ENCODE measurements at places on chromosomes 6 and 20. TPM values are rescaled to one million over a fixed set of nuclear protein-coding genes. Genes with fewer than 3 reads are reported as not detected.

RIMS4 gene
- 0.04 TPM for total RNA-seq

- peaks cover 7% of the 10 kb centered on the region for H3K4me1 ChIP-seq
- H3K4me3 ChIP-seq, result no peak overlapping the region
- no peaks in the 10 kb centered on the region for H3K27me3 ChIP-seq
- H3K27ac ChIP-seq, result no peak overlapping the region
- DNase-seq, result no peak
Observed at GRCh38 chr20:1897541-1897940, 2.3 kb downstream of the SIRPA start.

GRCh38 chr6:89615882-89616281 is 22.7 kb downstream of the LYRM2 start:
- no peaks in the 10 kb centered on the region for H3K4me1 ChIP-seq
- no peak for DNase-seq
- H3K27me3 ChIP-seq, result no peaks in the 10 kb centered on the region
- H3K36me3 ChIP-seq, result no peaks in the 10 kb centered on the region
- no peak overlapping the region for H3K4me3 ChIP-seq

DNA sequence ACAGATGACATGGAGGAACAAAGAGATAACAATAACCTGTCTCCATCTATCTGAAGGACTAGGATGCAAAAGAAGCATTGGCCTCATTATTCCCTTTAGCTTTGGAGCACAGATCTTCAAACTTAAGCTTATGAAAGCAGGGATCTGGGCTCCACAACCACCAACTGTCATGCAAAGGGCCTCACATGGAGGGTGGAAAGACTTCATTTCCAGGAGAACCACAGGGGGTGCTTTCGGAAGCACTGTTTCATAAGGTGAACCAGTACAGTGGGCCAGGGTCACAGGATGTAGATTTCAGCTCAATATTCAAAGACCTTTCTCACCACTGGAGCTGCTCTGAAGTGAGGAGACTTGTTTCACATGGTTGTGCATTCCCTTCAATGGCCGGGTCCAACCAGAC is 55.1 kb upstream of the MYB start:
- H3K4me1 ChIP-seq, result no peaks in the 10 kb centered on the region
- H3K36me3 ChIP-seq, result no peaks in the 10 kb centered on the region
- H3K27ac ChIP-seq, result no peak overlapping the region
- H3K4me3 ChIP-seq, result no peak overlapping the region

- H3K36me3 ChIP-seq, result no peaks in the 10 kb centered on the region
- peak; percentile 5 for DNase-seq
- no peaks in the 10 kb centered on the region for H3K4me1 ChIP-seq
- no peak overlapping the region for H3K4me3 ChIP-seq
- H3K27me3 ChIP-seq, result peaks cover 7% of the 10 kb centered on the region
Observed at GRCh38 chr6:84860920-84861319, 96.5 kb upstream of the TBX18 start.

- no peaks in the 10 kb centered on the region for H3K36me3 ChIP-seq
- DNase-seq, result no peak
- no peaks in the 10 kb centered on the region for H3K27me3 ChIP-seq
Observed at GRCh38 chr6:40054186-40054585, 119.9 kb upstream of the MOCS1 start.

FNDC1 gene
- total RNA-seq, result not detected

DNA sequence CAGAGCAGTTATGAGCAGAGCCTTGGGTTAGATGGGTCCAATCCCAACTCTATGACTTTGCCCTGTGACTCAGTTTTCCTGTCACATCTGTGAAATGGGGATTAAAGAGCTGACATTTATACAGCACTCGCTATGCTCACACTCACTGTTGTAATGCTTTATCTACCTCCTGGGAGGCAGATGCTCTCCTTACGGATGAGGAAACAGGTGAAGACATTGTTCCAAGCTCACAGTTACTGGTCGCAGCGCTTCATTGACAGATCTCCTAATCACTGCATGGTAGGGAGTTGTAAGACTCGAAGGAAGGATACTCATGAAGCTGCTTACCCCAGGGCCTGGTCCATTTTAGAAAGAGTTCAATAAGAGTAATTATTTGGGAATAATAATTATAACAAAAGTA is 2.9 kb upstream of the MYLK2 start:
- no peaks in the 10 kb centered on the region for H3K27me3 ChIP-seq
- no peak for DNase-seq
- H3K4me1 ChIP-seq, result no peaks in the 10 kb centered on the region
- no peak overlapping the region for H3K27ac ChIP-seq
- H3K4me3 ChIP-seq, result no peak overlapping the region

GRCh38 chr6:107543088-107543487 is 53.2 kb downstream of the SOBP start:
- no peak overlapping the region for H3K4me3 ChIP-seq
- H3K4me1 ChIP-seq, result no peaks in the 10 kb centered on the region
- no peaks in the 10 kb centered on the region for H3K36me3 ChIP-seq
- no peak for DNase-seq

- peak overlapping the region; percentile 25 for H3K27ac ChIP-seq
- H3K4me3 ChIP-seq, result no peak overlapping the region
- H3K4me1 ChIP-seq, result peaks cover 17% of the 10 kb centered on the region
- DNase-seq, result peak; percentile 35
- no peaks in the 10 kb centered on the region for H3K27me3 ChIP-seq
Observed at GRCh38 chr6:71412559-71413140, 124.0 kb downstream of the OGFRL1 start.

GRCh38 chr20:47317127-47317895 is 39.2 kb downstream of the ZMYND8 start:
- H3K27ac ChIP-seq, result peak overlapping the region; percentile 95
- peaks cover 70% of the 10 kb centered on the region for H3K4me1 ChIP-seq
- 0 out of 2 replicates have a peak overlapping the region, but pooled peaks have one; percentile 19 for H3K4me3 ChIP-seq
- H3K27me3 ChIP-seq, result no peaks in the 10 kb centered on the region
- DNase-seq, result peak; percentile 96

GRCh38 chr20:25299806-25300205 is 51.9 kb downstream of the PYGB start:
- H3K36me3 ChIP-seq, result peaks cover 29% of the 10 kb centered on the region
- DNase-seq, result peak; percentile 31
- no peak overlapping the region for H3K27ac ChIP-seq
- no peaks in the 10 kb centered on the region for H3K27me3 ChIP-seq
- no peak overlapping the region for H3K4me3 ChIP-seq

- H3K27me3 ChIP-seq, result no peaks in the 10 kb centered on the region
- H3K36me3 ChIP-seq, result no peaks in the 10 kb centered on the region
- peaks cover 7% of the 10 kb centered on the region for H3K4me1 ChIP-seq
- H3K4me3 ChIP-seq, result no peak overlapping the region
- no peak overlapping the region for H3K27ac ChIP-seq
Observed at GRCh38 chr6:53244958-53245357, 96.3 kb upstream of the GCM1 start.

DNA sequence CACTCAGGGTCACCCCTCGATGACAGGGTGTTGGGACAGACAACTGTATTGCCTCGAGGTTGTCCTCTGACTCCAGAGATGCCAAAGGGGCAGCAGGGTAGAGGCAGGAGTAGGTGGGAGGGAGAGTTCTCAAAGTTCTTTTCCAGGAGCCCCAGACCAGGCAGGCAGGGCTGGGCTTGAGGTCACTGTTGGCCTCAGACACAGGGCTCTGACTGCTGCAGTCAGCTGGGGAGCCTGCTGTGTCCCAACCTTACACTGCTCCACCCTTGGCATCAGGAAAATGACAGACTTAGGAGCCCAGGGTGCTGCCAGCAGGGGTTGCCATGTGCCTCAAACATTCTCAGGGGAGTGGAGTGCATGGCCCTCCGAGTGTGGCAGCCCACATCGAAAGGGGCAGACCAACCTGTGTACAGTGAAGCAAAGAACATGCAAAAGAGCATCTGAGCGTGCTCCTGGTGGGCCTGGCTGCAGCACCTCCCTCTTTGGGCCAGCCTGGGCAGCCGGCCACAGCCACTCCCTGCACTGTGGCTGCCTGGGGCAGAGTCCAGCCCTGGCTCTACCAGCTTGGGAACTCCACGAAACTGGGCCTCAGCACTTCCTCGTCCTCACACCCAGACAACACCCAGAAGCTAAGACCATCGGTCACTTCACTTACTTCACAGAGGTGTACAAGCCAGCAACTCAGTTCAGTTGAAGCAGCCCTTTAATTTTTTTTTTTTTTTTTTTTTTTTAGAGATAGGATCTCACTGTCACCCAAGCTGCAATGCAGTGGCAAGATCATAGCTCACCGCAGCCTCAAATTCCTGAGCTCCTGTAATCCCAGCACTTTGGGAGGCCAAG is 24.0 kb downstream of the C6orf132 start:
- peaks cover 64% of the 10 kb centered on the region for H3K4me1 ChIP-seq
- DNase-seq, result peak; percentile 90
- no peak overlapping the region for H3K4me3 ChIP-seq
- H3K36me3 ChIP-seq, result no peaks in the 10 kb centered on the region
- no peaks in the 10 kb centered on the region for H3K27me3 ChIP-seq

FOXS1 gene
- total RNA-seq, result not detected

PABPC1L gene
- total RNA-seq, result 40.7 TPM

DNA sequence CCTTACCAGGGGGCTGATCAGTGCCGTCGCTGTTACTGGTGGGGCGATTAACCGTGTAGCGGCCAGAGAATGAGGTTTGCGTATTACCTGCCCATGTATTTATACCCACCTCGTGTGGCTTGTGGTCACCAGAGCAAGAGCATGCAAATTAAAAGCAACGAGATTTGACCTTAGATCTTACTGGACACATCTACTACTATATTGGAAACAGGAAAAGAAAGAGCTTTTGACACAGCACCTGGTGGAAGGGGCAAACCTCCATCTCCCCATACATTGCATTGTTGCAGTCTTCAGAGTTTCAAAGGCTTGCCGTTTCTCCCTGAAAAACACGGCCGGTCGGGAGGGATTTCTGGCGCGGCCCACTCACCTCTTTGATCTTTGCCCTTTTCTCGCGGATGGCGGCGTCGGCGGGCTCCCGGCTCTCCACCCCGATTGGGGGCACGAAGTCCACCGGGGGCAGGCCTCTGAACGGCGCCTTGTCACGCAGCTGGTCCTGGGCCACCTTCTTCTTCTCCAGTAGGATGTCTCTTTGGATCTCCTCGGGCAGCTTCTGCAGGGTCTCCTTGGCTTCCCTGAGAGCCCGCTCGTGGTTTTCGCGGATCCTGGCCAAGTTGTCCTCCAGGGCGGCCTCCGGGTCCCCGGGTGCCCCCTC is 1.3 kb downstream of the MAN1A1 start:
- no peak for DNase-seq
- peak overlapping the region; percentile 92 for H3K4me3 ChIP-seq
- no peak overlapping the region for H3K27ac ChIP-seq
- no peaks in the 10 kb centered on the region for H3K36me3 ChIP-seq
- peaks cover 21% of the 10 kb centered on the region for H3K4me1 ChIP-seq

- DNase-seq, result no peak
- H3K27me3 ChIP-seq, result no peaks in the 10 kb centered on the region
- no peak overlapping the region for H3K4me3 ChIP-seq
- H3K27ac ChIP-seq, result no peak overlapping the region
Observed at GRCh38 chr20:17794400-17794799, 94.6 kb downstream of the BANF2 start.

DEFB119 gene
- not detected for total RNA-seq

DNA sequence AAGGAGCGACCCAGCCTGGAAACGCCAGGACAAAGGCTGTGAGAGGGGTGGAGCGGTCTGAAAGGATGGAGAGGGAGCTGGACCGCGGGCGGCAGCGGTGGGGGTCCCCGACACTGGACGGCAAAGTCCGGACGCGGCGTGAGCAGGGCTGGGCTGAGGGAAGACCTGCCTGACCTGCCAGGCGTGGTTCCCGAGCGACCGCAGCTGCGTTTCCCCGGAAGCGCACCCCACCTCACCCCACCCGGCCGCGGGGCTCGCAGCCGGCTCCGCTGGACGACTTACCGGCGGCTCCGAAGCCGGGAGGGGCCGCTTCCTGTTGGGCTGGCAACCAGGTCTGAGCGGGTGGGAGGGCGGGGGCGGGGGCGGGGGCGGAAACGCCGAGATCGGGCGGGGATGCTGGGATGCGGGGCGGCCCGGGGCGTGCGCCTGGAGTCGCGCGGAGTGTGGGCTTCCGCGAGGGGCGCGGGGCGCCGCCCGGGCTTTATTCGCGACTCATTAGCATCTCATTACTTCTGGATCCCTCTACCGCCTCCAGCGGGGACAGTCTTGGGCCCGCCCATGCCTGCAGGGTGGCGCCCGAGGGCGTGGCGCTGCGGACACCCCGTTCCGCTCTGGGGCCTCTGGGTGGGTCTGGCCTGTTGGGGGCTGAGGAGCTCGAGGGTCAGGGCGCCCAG is at the start of gene MICAL1:
Gene MICAL1 (minus strand): TSS at position 336 of the 674 bp plus-strand sequence. CDS start 1,576 bp downstream, outside the sequence.
- peak within 1 kb of the TSS; percentile 84 for H3K4me3 ChIP-seq
- peak; percentile 47 for DNase-seq
- no peaks in the 10 kb centered on the region for H3K27me3 ChIP-seq
- H3K4me1 ChIP-seq, result peaks cover 18% of the 10 kb centered on the region
- no peaks in the 10 kb centered on the region for H3K36me3 ChIP-seq
- peak within 1 kb of the TSS; percentile 48 for H3K27ac ChIP-seq

- peak overlapping the region; percentile 74 for H3K4me3 ChIP-seq
- DNase-seq, result peak; percentile 68
- H3K36me3 ChIP-seq, result no peaks in the 10 kb centered on the region
- peaks cover 52% of the 10 kb centered on the region for H3K4me1 ChIP-seq
- no peaks in the 10 kb centered on the region for H3K27me3 ChIP-seq
Observed at GRCh38 chr6:7140631-7141378, 33.0 kb downstream of the RREB1 start.

DNA sequence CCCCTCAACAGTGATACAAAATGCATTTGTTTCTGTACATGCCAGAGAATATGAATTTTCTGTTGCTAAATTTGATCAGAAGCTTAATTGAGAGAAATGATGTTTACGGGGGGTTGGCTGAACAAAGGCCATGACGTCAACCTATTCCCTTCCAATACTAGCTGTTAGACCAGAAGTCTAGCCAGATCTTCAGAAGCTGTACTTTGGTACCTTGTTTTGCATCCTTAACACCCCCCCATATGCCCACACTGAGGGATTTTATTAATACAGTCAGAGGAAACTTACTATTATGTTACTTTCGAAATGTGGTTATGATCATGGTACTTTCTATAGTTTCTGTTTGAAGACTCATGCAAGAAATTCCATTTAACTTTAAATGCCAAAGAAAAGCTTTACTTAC is 3.1 kb downstream of the NCOA7 start:
- no peaks in the 10 kb centered on the region for H3K36me3 ChIP-seq
- 0 out of 2 replicates have a peak overlapping the region, but pooled peaks have one; percentile 17 for H3K4me3 ChIP-seq
- DNase-seq, result peak; percentile 28
- no peaks in the 10 kb centered on the region for H3K27me3 ChIP-seq
- H3K4me1 ChIP-seq, result peaks cover 63% of the 10 kb centered on the region

GRCh38 chr6:89122625-89123024 is 4.8 kb upstream of the SRSF12 start:
- no peaks in the 10 kb centered on the region for H3K36me3 ChIP-seq
- peaks cover 4% of the 10 kb centered on the region for H3K4me1 ChIP-seq
- peak; percentile 54 for DNase-seq
- H3K4me3 ChIP-seq, result no peak overlapping the region

VIP gene
- total RNA-seq, result not detected

TCP11 gene
- 1.7 TPM for total RNA-seq

KCNQ5 gene
- total RNA-seq, result not detected

GRCh38 chr6:56796196-56796532 is 153.5 kb upstream of the DST start:
- DNase-seq, result peak; percentile 58
- H3K4me1 ChIP-seq, result peaks cover 30% of the 10 kb centered on the region
- H3K27me3 ChIP-seq, result no peaks in the 10 kb centered on the region

BICRAL gene
- 3.5 TPM for total RNA-seq
